Lung (tissue), 17 donors: ENCODE measurements at places on chromosomes 11 and 22.

DNA sequence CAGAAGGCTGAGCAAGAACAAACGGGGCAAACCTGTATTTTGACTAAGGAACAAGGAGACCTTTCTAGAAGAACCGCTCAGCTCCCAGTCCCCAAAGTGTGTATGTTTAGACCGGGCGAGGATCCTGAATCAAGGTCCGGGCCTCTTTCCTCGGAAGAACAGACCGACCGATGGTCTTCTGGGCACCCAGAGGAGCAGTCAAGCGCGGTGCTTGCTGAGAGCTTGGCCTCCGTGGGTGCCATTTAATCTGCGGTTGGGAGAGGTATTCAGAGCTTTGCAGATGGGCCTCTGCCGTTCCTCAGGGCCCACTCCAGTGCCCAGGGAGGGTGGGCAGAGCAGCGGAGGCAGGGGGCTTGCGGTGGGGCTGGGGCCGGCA, 26.5 kb upstream of the ATXN10 start:
- DNase-seq, result no peak

DNA sequence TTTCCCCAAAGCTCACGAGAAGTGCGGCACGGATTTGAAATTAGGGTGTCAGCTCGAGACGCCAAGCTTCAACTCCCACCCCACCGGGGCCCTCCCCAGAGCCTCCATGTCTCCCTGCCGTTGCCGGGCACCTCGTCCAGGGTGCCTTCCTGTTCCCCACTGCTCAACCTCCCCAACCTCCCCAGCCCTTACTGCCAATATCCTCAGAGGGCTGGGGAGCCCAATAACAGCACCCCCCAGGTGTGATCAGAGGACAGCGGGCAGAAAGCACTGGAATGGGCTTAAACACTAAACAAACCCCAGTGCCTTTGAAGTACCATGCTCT, 1336.4 kb downstream of the TBC1D22A start:
- no peak for DNase-seq

DNA sequence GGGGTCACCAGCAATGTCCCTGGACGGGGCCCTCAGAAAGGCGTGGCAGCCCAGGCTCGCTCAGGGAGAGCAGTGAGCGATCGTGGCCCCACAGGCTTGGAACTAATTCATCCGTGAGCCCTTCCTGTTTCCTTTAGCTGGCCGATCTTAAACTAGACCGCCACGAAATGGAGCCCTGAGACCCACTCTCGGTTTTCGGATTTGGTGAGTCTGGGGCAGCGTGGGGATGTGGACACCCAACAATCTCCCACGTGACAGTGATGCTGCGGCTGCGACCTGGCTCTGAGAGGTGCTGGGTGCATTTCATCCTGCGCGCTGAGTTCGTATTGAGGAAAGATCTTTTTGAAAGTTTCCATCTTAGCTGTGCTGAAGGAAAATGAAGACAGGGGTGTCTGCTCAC, 501.3 kb upstream of the B3GAT1 start:
- no peak for DNase-seq

DNA sequence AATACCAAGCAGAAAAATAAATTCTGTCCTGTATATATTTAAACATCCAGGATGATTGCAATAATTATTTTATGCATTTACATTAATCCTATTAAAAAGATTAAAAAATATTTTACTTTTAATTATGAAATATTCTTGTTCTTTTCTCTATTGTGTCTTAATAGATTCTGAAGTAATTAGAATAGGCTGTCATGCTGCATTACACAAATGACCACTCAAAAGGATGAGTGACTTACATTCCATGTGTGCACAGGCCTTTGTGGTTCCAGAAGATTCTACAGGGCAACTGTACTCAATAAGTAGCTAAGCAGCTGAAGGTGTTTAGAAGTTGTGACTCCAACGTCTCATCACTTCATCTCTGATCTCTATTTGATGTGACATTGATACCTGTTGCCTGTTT, 745.9 kb upstream of the CCDC179 start:
- no peak for DNase-seq

DNA sequence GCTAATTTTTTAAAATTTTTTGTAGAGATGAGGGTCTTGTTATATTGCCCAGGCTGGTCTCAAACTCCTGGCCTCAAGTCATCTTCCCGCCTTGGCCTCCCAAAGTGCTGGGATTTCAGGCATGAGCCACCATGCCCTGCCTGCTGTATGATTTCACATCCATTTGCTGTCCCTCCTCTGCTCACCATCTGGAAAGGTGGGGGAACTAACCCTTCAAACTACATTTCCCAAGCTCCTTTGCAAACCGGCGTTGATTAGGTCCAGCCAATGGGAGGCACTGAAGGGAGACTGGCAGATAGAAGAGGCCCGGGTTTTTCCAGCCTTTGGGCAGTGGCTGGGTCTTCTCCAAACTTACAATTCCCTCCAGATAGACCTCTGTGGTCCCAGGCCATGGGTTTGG, 19.3 kb downstream of the RFPL1 start:
- DNase-seq, result no peak

DNA sequence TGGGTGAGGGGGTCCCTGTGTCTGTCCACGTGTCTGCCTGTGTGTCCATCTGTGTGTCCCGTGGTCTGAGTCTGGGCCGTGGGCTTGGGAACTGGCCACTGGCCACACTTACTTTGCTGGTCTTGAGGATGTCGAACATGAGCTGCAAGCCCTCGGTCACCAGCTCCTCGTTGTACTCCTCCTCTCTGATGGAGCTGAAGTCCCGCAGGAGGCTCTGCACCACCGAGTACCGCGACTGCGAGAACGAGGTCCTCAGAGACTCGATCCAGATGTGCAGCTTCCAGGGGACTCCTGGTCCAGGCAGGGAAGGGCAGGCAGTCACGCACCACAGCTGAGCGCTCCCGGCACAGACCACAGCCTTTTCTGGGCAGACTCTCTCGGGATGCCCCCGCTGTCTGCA, 55.4 kb downstream of the NAT10 start:
- no peak for DNase-seq

DNA sequence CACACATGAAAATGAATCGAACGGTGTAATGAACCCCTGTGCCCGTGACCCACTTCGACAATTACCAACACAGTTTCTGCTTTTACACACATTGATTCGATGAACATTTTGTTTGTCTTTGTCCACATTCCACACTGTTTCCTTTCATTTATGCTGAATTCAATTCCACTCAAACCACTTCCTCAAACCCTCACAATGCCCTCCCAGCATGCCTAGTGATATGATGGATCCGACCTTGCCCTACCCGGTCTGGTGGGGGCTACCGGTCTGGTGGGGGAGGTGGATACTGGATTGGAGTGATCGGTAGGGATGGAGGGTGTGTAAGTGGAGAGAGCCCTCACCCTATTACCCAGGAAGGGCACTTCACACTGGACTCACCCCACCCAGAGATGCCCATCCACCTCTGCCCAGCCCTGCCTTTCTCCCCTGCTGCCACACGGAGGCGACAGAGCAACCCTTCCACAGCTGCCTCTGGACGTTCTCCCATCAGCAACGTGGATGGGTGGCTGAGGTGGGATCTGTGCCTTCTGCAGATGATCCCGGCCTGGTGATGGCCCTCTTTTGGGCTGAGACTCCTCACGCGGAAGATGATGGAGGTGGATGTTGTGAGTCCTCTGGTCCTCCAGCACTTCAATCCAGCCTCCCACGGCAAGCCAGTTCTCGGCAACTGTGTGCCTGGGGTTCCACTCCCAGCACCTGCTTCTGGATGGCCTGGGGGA, 33.0 kb upstream of the P2RY2 start:
- DNase-seq, result peak; percentile 56

GRCh38 chr22:20576445-20576816, 69.0 kb downstream of the MED15 start:
- DNase-seq, result no peak

GRCh38 chr22:37461961-37462360, 24.2 kb downstream of the MFNG start:
- no peak for DNase-seq

DNA sequence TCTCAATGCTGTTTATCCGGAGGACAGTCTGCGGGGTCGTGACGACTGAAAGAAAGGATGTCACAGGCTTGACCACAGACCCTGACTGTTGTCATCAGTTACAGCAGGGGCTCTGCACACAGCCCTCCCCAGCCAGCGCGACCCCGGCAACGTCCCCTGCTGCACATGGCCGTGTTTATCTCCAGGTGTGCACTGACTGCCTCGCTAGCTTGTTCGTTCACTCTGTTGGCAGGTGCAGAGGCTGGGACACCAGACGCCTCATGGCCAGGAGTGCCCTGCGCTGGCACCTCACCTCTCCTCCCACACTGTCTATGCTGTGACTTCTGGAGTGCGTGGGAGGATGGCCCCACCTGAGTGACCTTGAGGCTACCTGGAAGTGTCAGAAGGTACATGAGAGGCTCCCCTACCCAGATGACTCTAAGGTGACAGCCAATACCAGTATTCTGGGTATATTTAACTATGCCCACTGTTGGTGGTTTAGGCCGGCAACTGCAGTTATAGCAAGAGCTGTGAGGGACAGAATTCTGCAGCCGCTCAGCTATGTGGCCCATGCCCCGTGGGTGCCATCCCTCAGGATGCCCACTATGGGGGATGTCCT, 12.2 kb downstream of the MRPL21 start:
- no peak for DNase-seq

DNA sequence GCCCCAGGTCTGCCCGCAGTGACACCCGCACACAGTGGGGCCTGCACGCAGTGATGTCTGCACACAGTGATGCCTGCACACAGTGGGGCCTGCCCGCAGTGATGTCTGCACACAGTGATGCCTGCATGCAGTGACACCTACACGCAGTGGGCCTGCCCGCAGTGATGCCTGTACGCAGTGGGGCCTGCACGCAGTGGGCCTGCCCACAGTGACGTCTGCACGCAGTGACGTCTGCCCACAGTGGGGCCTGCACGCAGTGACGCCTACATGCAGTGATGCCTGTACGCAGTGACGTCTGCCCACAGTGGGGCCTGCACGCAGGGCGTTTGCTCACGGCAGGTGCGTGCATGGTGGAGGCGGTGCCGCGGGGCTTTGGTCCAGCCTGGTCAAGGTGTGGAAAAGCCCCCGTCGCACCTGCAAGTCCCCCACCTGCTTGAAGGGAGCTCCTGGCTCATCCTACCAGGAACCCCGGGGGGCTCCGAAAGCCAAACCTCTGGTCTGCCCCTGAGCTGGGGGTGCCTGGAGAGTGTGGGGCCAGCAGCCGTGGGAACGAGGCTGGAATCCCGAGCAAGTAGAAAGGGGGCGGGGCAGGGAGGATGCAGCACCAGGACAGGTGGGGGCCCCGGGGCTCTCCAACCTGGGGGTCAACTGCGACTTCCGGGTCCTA, 8.9 kb upstream of the SYT8 start:
- DNase-seq, result no peak

- DNase-seq, result no peak
Measured at GRCh38 chr11:27416568-27417176, 53.7 kb upstream of the CCDC34 start.

GRCh38 chr22:41481925-41482318, 13.0 kb downstream of the ACO2 start:
- DNase-seq, result no peak

- DNase-seq, result peak; percentile 66
Measured at GRCh38 chr11:122668562-122669090, 13.1 kb downstream of the UBASH3B start.

DNA sequence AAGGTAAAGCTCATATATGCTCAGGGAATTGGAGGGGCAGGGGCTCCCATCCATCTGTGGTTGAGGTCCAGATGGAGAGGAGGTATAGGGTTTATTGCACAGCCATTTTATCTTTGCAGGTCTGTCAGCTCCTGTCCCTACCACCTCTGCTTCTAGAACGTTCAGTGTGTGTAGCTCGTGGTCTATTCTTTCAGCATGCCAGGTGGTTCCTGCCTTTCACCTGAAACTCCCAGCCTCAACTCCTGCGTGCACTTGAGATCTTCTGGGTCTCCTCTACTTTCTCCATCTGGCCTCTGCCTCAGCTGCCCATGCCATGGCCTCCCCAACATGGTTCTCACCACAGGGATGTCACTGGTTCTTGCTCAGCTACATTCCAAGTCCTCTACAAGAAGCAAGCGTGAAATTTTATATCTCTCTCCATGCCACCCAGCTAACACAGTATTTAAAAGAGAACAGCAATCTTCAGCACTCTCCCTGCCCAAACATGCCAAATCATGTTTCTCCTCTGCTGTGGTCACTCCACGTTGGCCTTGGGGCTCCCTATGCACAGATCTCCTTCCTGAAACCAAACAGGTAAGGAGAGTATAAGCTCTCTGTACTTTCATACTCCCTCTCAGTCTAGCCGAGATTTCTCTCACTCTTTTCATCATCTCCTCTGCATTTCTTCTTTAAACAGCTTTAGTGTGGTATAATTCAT, 157.8 kb upstream of the TRPC6 start:
- DNase-seq, result no peak

GRCh38 chr11:134313821-134314607, 17.8 kb upstream of the GLB1L2 start:
- DNase-seq, result no peak

- no peak for DNase-seq
Measured at GRCh38 chr11:3877364-3878257, 22.1 kb downstream of the STIM1 start.

DNA sequence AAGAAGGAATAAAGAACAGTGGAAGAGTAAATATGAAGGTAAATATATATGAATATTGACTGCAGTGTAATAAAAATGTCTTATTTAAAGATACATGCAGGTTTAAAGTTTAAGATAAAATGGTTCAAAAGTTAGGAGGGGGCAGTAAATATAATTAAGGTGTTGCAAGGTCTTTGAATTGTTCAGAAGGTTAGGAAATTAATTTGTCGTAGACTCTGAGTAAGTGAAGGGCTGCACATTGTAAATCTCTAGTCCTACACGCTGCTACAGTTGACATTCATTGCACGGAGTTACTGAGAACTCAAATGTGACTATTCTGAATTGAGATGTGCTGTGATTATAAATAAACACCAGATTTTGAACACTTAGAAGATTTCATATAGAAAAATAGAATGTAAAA, 69.8 kb upstream of the PRODH start:
- no peak for DNase-seq

- DNase-seq, result no peak
Measured at GRCh38 chr11:99464985-99465384, 444.2 kb downstream of the CNTN5 start.

- no peak for DNase-seq
Measured at GRCh38 chr11:47329431-47329986, 23.0 kb downstream of the MYBPC3 start.

- peak; percentile 21 for DNase-seq
Measured at GRCh38 chr11:503179-503981, 3.7 kb downstream of the RNH1 start.

DNA sequence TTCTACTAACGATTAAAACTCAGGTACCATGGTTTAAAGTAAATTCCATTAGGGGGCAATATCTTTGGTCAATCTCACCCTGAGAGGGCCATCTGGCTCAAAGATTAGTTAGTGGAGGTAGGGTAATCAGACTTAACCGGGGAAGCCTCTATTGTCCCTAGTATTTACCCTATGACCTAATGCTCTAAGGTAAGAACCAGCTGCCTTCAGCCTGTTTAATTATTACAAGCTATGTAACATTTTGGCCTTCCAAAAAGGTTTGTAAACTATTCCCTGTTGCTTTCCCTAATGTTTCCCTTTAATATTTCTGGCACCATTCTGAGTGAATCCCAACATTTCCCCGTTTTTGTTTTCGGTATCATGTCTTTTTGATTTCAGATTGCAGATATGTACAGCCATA, 15.1 kb upstream of the GLYATL1 start:
- DNase-seq, result no peak

GRCh38 chr22:16974298-16975084, 33.5 kb downstream of the GAB4 start:
- no peak for DNase-seq

GRCh38 chr11:44310206-44310462, 195 bp upstream of the ALX4 start:
- no peak for DNase-seq

- no peak for DNase-seq
Measured at GRCh38 chr22:43847376-43848289, 14.7 kb downstream of the SULT4A1 start.
